ENCODE measurements at places on chromosomes 7 and 10.

DNA sequence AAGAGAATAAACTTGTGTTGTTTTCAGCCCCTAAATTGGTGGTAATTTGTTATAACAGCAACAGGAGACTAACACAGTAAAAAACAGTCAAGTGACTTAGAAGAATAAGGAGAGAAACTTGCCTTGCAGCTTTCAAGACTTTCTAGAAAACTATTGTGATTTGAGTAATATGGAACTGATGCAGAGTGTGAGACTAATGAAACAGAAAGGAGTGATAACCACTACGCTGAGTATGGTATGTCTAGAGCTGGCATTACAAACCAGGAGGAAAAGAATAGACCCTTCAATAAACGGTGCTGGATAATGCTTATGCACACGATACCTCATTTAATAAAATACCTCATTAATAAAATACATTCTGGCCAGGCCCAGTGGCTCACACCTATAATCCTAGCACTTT, 99.9 kb downstream of the CREM start:
- no peak for DNase-seq

- DNase-seq = no peak
Measured at GRCh38 chr7:24936121-24936824, 43.7 kb downstream of the OSBPL3 start.

- DNase-seq = no peak
Measured at GRCh38 chr7:40204581-40204980, 69.8 kb downstream of the SUGCT start.

GRCh38 chr10:61124756-61125530, 181.0 kb upstream of the RHOBTB1 start:
- DNase-seq = no peak

DNA sequence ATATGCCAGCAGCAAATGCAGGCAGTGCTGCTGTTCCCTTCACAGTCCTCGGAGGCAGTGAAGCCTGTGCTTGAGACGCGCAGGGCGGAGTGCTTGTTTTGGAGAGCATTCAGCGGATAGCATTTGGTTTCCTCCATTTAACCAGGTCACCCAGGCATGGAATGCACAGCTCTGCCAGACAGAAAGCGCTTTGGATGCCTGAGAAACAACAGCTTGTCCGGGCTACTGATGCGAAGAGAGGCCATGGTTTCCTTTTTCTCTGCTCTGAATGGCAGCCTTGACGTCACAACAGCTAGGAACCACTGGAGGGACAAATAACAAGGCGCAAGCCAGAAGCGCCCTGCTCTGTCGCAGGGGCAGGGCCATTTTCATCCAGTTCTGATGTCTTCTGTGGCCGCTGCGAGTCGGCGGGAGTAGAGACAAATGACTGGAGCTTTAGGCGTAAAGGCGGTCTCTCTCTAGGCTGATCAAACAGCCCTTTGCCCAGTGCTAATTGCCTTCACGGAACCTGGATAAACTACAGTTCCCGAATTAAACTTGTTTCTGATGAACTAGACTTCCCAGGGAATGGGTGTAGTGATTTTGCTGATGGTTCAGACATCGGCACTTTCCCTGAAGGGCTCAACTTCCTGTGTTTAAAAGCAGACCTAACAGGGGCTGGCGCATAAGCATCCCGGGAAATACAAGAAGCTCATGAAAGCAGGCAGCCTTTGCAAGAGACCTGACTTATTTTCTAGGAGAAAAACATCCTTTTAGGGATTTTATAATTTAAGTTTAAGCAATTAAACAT, 187.6 kb upstream of the KLF14 start:
- no peak for DNase-seq
